ENCODE measurements at places on chromosomes 12 and 14.

- DNase-seq, result no peak
Measured at GRCh38 chr14:90332271-90332584, 487 bp upstream of the NRDE2 start.

DNA sequence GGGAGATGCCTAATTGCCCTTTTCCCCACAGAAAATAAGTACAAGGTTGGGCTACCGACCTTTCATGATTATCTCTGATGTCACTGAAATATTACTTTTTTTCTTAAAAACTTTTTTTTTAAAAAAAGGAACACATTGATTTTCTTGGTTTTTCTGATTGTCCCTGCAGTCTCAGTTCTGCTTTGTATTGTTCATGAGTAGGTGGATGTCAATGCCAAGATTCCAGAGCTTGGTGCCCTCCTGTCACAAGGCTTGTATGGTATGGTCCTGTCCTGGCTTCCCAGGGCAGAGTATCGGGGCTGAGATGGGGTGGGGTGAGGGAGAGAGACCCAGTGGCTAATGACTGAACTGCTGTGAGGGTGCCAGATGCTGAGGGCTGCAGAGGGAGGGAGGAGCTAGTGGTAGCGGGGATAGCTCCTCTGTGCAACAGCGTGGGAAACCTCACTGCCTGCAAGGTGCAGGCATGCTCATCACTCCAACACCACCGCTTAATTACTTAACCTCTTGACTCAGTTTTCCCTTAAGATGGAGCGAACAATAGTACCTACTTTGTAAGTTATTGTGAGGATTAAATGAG is 4.4 kb upstream of the CTDSP2 start:
- DNase-seq, result no peak

DNA sequence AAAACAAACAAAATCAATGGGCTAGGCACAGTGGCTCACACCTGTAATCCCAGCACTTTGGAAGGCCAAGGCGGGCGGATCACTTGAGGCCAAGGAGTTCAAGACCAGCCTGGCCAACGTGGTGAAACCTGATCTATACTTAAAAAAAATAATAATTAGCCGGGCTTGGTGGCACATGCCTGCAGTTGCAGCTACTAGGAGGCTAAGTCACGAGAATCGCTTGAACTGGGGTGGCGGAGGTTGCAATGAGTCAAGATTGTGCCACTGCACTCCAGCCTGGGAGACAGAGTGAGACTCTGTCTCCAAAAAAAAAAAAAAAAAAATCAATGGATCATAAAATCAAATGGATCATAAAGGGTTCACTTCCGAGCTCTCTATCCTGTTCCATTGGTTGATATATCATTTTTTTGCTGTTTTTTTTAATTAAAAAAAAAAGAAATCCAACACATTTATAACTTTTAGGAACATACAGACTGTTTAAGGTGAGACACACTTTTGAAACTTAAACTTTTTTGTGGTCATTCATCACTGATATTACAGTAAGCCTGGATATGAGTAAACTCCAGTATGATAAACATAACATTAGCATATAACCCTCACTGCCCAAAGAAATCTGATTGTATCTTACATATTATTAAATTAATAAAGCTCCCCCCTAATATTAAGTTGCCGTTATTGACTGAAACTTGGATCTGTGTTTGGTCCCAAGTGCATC is 22.1 kb downstream of the MOK start:
- no peak for DNase-seq

- no peak for DNase-seq
Measured at GRCh38 chr12:99706736-99707473, 59.4 kb downstream of the GARIN6 start.

- DNase-seq, result no peak
Measured at GRCh38 chr14:101622251-101623076, 61.2 kb downstream of the DIO3 start.

GRCh38 chr12:132604151-132604618 is 6.2 kb downstream of the LRCOL1 start:
- no peak for DNase-seq

GRCh38 chr12:97520106-97520505 is 57.5 kb downstream of the RMST start:
- no peak for DNase-seq

DNA sequence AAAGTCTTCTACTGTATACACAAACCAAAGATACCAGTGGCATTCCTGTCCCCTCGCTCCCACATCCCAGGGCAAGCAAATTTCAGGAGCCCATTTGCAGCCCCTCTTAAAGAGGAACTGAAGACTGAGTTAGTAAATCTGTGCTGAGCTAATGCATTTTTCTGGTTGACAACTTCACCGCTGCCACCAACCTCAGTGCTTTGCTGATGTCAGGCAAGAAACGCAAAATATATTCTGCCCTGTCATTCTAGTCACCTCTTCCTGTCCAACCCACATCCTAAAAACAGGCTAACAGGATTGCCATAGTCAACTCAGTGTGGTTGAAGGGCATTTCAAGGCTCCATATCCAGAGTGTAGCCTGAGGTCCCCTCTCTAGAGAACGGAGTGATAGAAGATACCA is 59.4 kb upstream of the FICD start:
- DNase-seq, result no peak

- no peak for DNase-seq
Measured at GRCh38 chr14:104237651-104238423, 99.5 kb downstream of the KIF26A start.

GRCh38 chr12:21910657-21911056 is 30.6 kb downstream of the ABCC9 start:
- no peak for DNase-seq

- no peak for DNase-seq
Measured at GRCh38 chr12:1595690-1596347, 1.4 kb upstream of the FBXL14 start.

GRCh38 chr14:22375321-22375930 is 213.6 kb downstream of the DAD1 start:
- no peak for DNase-seq

DNA sequence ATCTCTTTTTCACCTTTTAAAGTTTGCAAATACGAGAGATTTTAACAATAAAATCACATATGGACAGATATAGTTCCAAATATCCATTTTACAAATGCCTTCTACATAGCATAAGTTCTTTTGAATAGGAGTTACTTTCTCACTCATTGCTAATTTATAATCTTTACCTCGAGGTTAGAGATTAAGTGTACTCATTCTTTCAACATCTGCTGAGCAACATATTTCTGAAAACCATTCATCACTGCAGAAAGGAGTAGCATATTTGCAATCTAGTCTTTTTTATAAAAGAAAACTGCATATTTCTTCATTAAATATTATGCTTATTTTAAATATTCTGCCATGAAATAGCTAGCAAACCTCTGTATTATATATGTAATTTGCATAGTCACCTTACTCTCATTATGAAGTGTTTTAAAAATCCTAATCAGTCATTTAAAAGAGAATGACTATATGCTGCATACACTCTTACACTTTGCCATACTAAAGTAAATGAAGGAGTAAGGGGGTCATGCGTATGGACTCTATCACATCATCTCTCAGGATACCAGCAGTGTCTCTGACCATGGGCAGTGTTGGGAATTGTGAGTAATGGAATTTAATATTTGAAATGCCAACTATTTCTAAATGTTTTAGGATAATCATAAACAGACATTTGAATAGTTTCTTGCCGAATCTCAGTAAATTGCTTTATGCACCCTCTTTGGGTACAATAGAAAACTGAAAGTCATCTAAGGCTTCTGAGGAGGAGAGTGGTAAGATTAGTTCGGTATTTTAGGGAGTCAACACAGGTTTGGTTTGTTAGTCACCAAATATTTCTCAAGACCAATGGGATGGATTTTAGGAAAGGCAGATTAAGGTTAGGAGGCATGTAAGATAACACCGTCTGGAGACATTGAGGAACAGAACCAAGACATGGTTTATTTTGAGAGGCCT is 524.8 kb upstream of the ATP2B1 start:
- DNase-seq, result no peak

DNA sequence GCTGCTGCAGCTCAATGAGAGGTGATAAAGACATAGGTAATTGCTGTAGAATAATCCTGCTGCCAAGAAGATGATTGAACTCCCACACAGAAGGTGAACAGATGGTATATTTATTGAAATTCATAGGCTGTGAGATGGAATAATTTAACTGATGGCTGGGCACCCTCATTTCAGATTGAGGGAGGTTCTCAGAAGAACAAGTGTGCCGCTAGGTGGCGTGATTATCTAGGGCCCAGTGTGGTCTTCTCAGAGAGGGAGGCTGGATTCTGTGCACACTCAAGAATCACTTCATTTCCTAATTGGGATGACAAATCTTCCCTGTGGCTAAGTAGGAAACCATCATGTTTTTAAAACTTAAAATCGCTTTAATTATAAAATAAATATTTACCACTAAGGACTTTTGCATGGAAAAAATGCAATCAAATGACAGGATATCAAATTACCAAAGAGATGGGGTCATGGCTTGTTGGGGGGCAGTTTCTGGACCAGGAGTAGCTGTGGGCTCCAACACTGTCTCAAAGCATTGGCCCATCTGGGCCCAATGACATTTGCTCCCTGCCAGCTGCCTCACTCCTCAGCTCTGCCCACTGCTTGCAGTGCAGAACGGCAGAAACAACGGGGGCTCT is 132.3 kb downstream of the SNAPC1 start:
- DNase-seq, result no peak

- DNase-seq, result no peak
Measured at GRCh38 chr12:47841910-47842309, 22.2 kb upstream of the HDAC7 start.

GRCh38 chr12:6943389-6943721 is 261 bp upstream of the RNU7-1 start:
- DNase-seq, result peak; percentile 88

GRCh38 chr14:54623279-54624004 is 56.5 kb downstream of the SAMD4A start:
- DNase-seq, result no peak

- DNase-seq, result no peak
Measured at GRCh38 chr14:68082698-68083291, 263.2 kb downstream of the RAD51B start.

GRCh38 chr14:101525640-101526527 is 35.4 kb upstream of the DIO3 start:
- no peak for DNase-seq
